T-helper 9 cell (primary cell): ENCODE measurements at places on chromosomes 16 and 17.

DNA sequence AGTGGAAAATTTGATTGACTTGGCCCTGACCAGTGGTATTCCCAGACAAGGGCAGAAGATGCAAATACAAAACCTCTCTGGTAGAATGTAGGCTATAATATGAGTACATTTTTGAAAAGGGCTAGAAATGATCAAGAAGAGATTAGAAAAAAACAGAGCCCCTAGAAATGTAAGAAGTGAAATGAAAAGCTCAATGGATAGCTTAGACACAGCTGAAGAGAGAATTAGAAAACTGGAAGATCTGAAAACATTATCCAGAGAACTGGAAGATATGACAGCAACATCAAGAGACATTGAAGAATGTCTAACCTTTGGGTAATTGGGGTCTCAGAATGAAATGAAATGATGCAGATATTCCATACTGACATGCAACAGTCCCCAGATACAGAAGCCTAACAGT lies 105.2 kb upstream of the ZNF750 start:
- DNase-seq = no peak

GRCh38 chr17:69269131-69269998 lies 40.7 kb upstream of the ABCA10 start:
- DNase-seq = no peak

- no peak for DNase-seq
Measured at GRCh38 chr16:49466881-49467280, 93.3 kb downstream of the C16orf78 start.

DNA sequence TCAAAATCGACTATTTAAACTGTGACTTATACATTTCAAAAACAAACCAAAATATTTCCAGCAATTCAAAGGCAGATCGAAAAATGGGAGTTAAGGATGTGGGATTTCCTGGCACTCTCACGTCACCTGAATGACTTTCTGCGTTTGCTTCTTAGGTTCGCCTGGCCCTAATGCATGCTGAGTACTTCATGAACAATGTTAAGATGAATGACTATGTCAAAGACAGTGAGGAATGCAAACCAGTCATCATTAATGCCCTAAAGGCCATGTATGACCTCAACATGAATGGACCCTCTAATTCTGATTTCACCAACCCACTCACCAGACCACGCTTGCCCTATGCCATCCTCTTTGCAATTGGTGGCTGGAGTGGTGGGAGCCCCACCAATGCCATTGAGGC lies 7.3 kb downstream of the KLHL10 start:
- no peak for DNase-seq
